ENCODE measurements at places on chromosomes 1 and 21.
A peak's percentile ranks its signal among the peaks of the same experiment; 100 is the strongest.

GRCh38 chr1:228989992-228990827 lies 254.9 kb downstream of the RHOU start:
- peak; percentile 69 for DNase-seq

DNA sequence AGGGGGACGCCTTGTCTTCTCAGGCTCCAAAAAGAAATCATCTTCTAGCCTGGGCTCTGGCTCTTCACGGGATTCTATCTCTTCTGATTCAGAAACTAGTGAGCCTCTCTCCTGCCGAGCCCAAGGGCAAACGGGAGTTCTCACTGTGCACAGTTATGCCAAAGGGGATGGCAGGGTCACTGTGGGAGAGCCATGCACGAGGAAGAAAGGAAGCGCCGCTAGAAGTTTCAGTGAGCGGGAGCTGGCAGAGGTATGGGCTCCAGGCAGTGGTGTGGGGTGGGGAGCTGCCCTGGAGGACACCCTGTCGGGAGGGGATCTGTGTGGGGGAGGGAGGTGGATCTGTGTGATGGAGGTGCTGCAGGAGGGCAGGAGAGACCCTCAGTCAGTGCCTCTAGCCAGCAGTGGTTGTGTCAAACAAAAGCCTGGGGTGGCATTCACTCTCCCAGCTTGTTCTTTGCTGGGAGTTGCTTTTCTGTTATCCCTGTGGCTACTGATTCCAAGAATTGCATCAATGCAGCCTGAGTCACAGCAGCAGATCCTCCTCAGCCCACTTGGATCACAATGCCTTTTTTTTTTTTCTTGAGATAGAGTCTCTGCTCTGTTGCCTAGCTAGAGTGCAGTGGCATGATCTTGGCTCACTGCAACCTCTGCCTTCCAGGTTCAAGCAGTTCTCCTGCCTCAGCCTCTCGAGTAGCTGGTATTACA lies 21.8 kb downstream of the KDM4A start:
- no peak for DNase-seq

DNA sequence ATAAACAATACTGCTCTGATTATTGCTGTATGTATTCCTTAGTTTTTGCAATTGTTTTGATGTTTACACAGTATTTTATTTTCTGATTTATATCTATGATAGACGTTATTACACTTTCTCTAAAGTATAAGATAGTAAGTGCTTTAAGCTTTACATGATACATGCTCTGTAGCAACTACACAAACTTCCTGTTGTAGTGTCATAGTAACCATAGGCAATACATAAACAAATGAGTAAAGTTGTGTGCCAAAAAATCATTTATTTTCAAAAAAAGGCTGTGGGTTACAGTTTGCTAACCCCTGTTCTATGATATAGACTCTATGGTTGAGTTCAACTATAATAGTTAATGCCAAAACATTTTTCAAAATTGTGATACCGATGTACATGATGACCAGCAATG lies 1156.4 kb downstream of the AMY1C start:
- no peak for DNase-seq

- DNase-seq: no peak
Observed at GRCh38 chr1:180973369-180973768, 49.3 kb downstream of the STX6 start.

DNA sequence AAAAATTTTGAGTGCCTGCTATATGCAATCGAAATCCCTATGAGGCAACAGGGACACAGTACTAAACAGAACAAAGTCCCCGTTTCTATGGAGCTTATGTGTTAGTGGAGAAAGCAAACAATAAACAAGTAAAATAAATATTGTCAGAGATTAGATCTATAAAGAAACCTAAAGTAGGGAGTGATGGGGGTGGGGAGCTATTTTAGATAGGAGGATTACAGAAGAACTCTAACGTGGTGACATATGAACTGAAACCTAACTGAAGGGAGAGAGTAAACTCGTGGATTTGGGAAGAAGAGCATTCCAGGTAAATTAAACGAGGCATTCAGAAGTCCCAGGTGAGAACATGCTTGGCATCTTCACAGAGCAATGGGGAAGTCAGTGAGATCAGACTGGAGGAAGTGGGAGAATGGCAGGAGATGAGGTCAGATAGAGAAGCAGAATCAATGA lies 154.5 kb downstream of the DENND1B start:
- DNase-seq: no peak

GRCh38 chr1:169309178-169310166 lies 58.1 kb downstream of the NME7 start:
- no peak for DNase-seq

DNA sequence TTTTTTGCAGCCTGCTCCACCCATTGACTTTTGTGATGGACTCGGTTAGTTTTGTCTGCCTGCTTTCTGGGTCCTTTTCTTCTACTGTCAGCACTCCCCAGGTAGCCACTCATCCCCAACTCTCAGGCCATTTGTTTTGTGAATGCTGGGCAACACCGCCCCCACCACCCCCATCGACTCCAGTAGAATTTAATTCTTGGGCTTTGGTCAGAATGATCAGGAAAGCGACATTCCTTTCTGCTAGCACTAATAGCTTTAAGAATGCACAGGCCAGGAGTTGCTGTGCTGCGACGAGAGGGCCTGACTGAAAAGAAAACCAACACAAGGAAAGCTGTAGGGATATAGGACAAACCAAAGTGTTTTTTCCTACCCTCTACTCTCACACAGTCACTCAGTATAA lies 144.4 kb downstream of the CDC7 start:
- no peak for DNase-seq

GRCh38 chr1:65346190-65346589 lies 36.8 kb downstream of the DNAJC6 start:
- no peak for DNase-seq

DNA sequence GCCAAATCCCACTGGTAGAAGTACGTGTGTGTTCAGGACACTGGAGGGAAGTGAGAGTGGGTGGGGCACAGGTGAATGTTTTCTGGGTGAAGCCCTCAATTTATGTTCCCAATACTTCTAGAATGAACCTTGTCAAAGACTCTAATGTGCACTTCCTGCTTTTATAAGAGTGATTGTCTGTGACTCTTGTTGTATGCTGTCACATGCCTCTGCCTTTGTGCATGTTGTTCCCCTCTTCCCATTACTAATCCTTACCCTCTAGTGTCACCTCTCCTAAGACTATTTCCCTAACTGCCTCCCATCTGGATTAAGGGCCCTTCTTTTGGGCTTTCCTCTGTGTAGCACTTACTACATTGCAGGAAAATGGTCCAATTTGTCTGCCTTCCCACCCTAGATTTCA lies 2.5 kb upstream of the LINGO4 start:
- no peak for DNase-seq

DNA sequence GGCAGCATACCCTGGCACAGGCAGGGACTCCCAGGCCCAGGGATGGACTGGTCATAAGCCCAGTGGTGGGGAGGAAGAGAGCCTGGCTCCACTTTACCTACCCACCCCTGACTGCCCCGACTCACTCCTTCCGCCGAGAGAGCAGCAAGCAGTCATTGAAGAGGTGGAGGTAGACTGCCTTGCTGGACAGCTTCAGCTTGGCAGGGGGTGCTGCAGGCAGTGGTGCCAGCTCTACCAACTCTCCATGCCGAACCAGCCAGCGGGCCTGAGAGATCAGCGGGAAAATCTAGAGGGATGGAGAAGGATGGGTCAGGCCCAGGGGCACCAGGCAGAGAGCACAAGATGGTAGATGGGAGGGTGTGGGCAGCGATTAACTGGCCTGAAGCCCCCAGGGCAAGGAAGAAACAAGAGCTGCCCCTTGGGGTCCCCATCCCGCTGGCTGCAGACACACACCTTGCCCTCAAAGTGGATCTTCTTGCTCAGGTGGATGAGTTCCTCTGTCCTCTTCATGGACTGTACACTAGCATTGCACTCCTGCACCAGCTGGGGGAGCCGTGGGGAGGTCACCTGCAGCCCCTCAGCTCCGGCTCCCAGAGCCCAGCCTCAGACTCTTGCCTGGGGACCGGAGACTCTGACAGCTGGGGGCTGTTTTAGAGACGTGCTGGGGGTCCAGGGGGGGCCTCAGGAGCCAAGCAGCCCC lies 7.7 kb downstream of the ARHGEF19 start:
- no peak for DNase-seq

DNA sequence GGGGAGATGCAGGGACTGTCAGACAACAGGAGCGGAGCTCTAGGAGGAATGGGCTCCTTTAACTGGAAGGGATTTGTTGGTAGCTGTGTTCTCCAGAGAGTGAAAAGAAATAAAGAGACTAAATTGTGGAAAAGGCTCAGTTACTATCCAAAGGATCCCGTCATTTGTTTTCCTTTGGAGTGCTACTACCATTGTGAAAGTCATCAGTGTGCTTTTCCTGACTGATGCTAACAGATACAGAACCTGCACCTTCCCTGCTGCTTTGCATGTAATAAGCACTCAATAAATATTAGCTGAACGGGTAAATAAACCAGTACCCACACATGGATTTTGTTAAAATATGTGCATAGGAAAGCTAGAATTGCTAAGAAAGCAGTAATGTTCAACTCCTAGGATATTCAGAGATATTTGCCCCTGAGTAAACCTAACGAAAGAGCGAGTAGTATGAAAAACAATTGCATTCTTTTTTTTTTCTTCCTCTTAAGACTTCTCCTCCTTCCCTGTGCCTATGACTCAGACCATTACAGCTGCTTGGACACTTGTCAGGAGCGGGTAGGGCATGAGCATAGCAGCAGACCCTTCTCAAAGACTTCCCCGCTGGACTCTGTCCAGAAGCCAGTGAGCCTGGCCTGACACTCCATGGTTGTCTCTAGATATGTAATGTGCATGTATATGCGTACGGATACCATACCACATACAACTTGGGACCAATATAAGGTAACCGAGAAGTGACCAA lies 41.7 kb downstream of the PTGFRN start:
- no peak for DNase-seq

- DNase-seq: peak; percentile 43
Observed at GRCh38 chr1:246165826-246166709, 341.0 kb downstream of the SMYD3 start.

GRCh38 chr1:26900815-26901511 lies 696 bp upstream of the GPATCH3 start:
- DNase-seq: no peak

GRCh38 chr1:218752126-218752525 lies 407.0 kb downstream of the TGFB2 start:
- no peak for DNase-seq

DNA sequence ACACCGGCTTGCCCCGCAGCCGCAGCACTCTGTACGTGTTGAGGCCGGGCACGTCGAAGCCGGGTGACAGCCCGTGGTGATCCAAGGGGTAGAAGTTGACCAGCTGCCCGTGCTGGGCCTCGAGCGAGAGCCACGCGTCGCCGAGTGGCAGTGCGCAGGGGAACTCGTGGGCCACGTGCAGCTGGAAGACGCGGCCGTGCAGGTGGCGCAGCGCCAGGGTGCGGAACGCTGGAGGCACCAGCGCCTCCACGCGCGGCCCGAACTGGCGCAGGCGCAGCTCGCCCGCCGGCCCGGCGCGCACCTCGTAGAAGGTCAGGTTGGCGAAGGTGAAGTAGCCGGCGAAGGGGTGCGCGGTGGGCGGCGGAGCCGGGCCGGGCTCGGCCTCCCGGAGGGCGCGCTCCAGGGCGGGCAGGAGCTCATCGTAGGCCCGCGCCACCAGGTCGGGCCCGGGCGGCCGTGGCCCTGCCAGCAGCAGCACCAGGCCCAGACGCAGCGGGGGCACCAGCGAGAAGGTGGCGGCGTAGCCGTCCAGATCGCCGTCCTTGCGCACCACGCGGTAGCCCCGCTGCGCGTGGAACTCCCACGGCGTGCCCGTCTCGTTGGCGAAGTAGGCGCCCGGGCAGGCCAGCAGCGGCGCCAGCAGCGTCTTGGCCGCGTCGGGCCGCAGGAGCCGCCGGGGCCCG lies 19.5 kb downstream of the LACTBL1 start:
- no peak for DNase-seq

GRCh38 chr1:162207862-162208261 lies 138.4 kb downstream of the NOS1AP start:
- no peak for DNase-seq

GRCh38 chr1:100556925-100557605 lies 19.1 kb downstream of the GPR88 start:
- no peak for DNase-seq

- no peak for DNase-seq
Observed at GRCh38 chr1:27428316-27429028, 36.0 kb downstream of the GPR3 start.

All from NCI-H1105 (cell line).